ENCODE measurements at places on chromosomes 6 and 20.
A peak's percentile ranks its signal among the peaks of the same experiment; 100 is the strongest.

- DNase-seq, result no peak
These were observed 29.9 kb downstream of the PHACTR2 start for GRCh38 chr6:143707697-143708096.

DNA sequence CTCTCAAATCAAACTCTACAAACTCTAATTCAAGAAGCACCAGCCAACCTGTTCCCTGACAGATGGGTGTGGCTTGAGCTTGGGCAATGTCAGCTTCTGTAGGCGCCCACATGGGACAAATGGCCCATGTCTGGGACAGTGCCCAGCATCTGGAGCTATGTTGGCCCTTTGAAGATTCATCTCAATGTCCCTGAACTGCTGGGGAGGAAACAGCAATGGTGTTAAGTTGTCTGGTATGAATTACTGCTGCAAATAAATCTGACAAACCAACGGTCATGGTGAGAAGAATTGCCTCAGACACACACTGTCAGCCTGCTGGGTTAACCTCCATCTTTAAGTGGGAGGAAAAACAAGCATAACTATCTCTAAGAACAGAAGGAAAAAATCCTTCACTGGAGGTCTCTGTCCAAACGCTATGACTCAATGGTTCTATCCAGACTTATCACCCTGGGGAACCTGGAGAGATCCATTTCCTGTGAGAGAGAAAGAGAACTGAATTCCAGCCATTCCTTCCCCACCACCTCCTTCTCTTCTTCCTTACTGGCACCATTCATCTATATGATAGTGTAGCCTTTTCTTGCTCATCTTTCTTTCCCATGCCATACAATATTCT lies 274.9 kb downstream of the CDH26 start:
- DNase-seq, result no peak

DNA sequence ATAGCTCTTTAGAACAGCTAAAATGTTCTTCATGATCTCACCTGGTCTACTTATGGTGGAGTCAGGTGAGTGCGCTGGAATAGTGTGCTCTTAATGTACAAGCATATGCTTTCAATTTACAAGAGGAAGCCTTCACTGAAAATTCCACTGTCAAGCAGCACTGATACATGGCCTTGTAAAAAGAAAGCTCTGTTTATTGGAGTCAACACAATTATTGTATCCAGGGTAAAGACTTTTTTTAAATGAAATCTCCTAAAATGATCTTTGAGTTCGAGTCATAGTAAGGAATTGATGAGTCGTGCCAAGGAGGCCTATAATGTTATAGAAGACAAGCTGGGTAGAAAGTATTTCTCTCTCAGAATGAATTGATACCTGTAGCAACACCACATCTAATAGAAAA lies 41.6 kb upstream of the CARMIL1 start:
- no peak for DNase-seq

DNA sequence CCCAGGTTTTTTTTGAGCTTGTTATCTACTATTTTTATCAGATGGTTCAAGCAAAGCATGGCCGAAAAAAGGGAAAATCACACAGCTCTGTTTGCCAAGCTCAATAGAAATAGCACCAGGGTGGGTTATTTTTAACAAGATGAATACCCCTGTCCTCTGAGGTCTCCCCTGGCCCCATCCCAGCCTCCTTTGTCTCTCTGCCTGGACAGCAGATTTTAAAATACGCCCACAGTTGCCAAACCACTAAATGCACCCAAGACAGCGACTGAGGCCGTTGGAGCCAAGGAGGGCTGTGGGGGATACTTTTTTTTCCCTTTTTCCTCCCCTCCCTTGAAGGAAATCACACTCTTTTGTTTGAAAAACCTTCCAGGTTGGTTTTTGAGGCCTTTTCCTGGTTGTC lies 106.6 kb downstream of the VEGFA start:
- no peak for DNase-seq

DNA sequence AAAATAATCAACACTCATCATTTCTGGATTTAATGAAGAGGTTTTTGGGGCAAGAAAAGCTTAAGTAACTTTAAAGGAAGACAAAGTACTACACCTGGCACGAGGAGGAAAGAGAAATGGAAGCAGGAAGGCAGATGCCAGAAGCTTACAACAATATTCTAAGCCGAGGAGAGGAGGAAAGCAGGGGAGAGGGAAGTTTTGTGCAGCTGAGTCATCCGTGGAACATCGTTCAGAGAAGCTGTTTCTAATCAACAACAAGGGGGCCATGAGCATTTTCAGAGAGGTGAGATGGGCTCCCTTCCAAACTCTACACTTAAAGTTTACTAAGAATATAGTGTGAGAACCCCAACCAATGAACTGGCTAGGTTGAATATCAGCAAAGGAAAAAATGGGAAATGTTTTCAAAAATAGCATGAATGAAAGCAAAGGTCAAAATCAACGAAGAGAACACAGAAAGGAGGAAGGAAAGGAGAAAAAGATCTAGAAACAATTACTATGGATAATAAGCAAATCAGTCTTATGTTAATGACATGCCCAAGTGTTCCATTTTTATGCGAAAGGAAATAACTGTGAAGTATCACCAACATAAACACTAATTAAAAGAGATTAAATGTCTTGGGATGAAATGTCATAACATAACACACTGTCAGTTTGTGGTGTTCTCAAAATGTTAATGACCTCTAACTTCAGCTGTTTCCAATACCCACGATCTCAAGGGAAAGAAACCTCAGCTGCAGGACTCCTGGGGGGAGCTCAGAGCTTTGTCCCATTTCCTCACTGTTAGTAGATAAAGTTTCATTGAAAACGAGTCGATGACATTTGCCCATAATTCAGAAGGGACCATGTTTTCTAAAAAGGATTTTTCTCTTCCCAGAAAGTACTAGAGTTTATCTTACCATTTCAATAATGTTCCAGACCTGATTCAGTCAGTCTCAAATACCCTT lies 203.4 kb upstream of the STXBP5 start:
- DNase-seq, result no peak

DNA sequence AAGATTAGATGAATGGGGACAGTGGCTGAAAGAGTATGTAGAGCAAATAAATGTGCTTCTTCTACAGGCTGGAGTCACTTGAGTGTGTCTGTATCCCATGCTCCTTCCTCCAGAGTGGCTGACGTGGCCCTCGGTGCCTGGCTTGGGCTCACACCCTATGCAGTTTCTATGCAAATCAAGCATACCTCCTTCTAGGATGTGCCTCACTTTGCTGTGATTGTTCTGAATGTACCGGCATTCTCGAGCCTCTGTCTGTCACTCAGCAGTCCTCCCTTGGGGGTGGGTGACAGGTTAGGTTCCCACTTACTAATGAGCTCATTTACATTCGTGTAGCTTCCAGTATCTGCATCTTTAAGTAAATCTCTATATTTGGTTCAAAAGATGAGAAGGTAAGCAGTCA lies 55.1 kb upstream of the HDDC2 start:
- no peak for DNase-seq

- DNase-seq, result no peak
These were observed 19.0 kb downstream of the DLL1 start for GRCh38 chr6:170271771-170272314.

- no peak for DNase-seq
These were observed 3.7 kb downstream of the TFAP2D start for GRCh38 chr6:50716899-50717509.

DNA sequence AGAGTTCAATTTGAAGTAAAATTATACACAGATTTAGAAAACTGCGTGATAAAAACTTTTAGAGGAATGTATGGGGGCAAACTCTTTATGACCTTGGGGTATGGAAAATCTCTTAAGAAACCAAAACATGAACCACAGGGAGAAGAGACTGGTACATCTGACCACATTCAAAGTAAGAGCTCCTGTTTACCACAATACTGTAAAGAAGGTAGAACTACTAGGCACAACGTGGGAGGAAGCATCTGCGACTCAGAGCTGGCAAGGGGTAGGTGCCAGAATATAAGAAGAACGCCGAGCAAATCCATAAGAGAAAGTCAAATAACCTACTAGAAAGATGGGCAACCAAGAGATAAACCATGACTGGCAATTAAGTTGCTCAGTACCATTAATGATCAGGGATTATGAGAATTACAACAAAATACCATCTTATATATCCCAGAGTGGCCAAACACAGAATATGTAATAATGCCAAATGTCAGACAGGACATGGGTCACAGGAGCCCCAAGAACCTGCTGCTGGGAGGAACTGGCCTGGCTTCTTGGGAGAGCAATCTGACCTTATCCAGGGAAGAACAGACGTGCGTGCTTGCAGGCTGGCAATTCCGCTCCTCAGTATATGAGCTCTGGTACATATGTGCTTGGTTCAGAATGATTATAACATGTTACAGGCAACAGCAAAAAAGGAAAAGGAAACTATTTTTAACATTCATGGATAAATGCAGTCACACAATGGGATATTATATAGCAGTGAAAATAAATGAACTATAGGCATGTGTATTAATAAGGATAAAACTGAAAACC lies 50.2 kb downstream of the INSM1 start:
- no peak for DNase-seq

GRCh38 chr6:24923885-24924401 lies 11.8 kb downstream of the RIPOR2 start:
- DNase-seq, result no peak

DNA sequence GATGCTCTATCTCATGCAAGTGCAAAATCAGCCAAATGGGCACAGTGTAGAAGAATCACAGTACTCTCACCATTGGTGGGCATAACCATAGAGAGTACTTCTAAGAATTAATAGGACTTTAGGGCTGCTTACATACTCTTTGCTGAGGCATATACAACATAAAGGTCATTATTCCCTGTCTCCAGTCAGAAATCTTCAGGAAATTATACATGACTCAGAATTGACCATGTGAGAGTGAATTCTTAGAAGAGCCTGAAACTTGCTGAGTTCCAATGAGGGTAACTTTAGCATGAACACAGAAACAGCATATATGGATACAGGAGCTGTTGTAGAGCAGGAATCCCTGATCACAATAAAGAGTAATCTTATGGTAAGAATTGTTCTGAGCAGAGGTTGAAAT lies 498.7 kb downstream of the TENT5A start:
- DNase-seq, result no peak

- no peak for DNase-seq
These were observed 19.8 kb upstream of the ZNF184 start for GRCh38 chr6:27492631-27493190.

DNA sequence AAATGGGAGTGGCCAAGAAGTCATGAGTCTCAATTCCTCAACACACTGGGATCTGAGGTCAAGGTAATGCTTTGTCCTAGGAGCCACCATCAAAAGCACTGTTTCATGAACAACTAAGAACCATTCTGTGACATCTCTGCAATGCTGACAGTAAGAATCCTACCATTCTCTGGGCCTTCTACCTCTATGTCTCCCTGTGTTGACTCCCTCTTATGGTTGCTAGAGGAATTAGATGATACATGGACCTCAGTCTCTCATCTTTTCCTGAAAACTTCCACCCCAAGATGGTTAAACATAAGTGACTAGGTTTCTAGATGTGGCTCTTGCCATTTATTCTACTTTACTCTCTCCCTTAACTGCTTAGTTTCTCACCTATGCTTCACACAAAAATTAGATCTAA lies 9.1 kb downstream of the MTRF1L start:
- DNase-seq, result no peak

- no peak for DNase-seq
These were observed 21.5 kb downstream of the TUBB2B start for GRCh38 chr6:3205913-3206312.

- DNase-seq, result no peak
These were observed 217.9 kb upstream of the FOXA2 start for GRCh38 chr20:22802296-22802695.

GRCh38 chr6:3230900-3231246 lies 3.4 kb upstream of the TUBB2B start:
- DNase-seq, result peak; percentile 63

- no peak for DNase-seq
These were observed 179.9 kb upstream of the RUNX2 start for GRCh38 chr6:45148278-45148677.

- DNase-seq, result no peak
These were observed 231.7 kb upstream of the PRND start for GRCh38 chr20:4490045-4490444.

DNA sequence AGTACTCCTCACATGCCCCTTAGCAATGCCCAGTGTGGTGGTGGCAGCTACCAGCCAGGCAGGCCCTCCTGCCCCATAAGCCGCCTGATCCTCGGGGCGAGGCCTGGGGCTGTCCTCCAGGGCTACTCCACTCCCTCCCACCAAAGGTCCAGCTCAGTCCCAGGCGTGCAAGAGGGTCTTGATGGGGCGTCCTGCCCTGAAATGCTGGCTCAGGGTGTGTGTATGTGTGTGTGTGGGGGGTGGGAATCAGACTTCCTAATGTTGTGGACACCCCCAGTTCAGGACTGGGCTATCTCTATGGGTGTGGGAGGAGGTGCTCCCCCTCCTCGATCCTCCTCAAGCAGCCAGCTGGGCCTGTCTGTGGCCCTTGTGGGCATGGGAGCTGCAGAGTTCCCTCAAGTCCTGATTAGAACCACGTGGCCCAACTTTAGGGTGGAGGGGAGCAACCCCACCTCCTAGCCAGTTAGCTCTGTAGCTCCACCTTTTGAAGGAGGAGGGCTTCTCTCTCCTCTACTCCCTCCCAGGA lies 7.5 kb downstream of the HSPA12B start:
- DNase-seq, result no peak

- DNase-seq, result no peak
These were observed 260.0 kb downstream of the MMUT start for GRCh38 chr6:49202924-49203536.

DNA sequence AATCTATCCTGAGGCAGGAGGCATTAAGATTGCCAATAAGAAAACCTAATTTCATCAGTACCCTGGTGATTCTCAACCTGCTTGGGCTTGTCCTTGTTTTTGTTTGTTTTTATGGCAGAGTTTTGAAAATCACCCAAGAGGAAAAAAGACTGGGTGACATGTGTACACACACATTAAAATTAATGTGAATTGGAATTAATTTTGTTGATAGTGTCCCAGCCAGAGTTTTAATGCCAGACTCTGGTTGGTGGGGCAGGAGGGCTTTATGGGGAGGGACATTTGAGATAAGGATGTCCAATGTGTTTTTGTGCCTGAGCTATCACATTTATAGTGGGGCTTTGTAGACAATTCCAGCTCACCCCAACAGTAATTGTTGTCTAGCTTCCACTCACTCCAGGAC lies 184.6 kb downstream of the ID4 start:
- no peak for DNase-seq
